ENCODE measurements at places on chromosomes 1 and 21. TPM values are rescaled to one million over a fixed set of nuclear protein-coding genes. Genes with fewer than 3 reads are reported as not detected.

Gene DAB1
- 0.33 TPM for total RNA-seq

Gene SPATA1
- 0.11 TPM for total RNA-seq

Gene HSD3B1
- not detected for total RNA-seq

Gene SYCP1
- not detected for total RNA-seq

Gene IGSF5
- 0.79 TPM for total RNA-seq

Gene CELF3
- total RNA-seq = not detected

Gene USH2A
- under 0.01 TPM for total RNA-seq

Gene WNT3A
- total RNA-seq = not detected

Gene CD164L2
- 0.79 TPM for total RNA-seq

Gene RBM11
- not detected for total RNA-seq

Gene COL9A2
- total RNA-seq = 1.6 TPM

Gene LCE2C
- not detected for total RNA-seq

Gene CFHR2
- not detected for total RNA-seq

Gene SAMD13
- 0.39 TPM for total RNA-seq

Gene OR2L5
- total RNA-seq = 0.11 TPM

Gene CHRM3
- total RNA-seq = not detected

Gene CFAP74
- total RNA-seq = not detected

Gene ECE1
- total RNA-seq = 76.9 TPM

Gene PEX14
- total RNA-seq = 15.7 TPM

Gene SHISA4
- total RNA-seq = 17.9 TPM

Gene CXADR
- total RNA-seq = 0.39 TPM

Gene KCNC4
- total RNA-seq = 1.1 TPM

Gene CD1B
- not detected for total RNA-seq

Gene DTL
- total RNA-seq = 9.8 TPM

Gene RXFP4
- not detected for total RNA-seq
